ENCODE measurements at places on chromosomes 6 and 20. TPM values are rescaled to one million over a fixed set of nuclear protein-coding genes. Genes with fewer than 3 reads are reported as not detected.

The COL19A1 gene
- total RNA-seq: not detected

The TULP1 gene
- total RNA-seq: not detected

The TMEM217 gene
- total RNA-seq: 7.8 TPM

The TREM2 gene
- total RNA-seq: not detected

The BEND6 gene
- total RNA-seq: 0.33 TPM

The DNPH1 gene
- total RNA-seq: 96.9 TPM

The SRMS gene
- total RNA-seq: not detected

The ACTL10 gene
- 1.6 TPM for total RNA-seq

The ACSS2 gene
- total RNA-seq: 40.1 TPM

The MDFI gene
- 19.5 TPM for total RNA-seq

The BHLHE23 gene
- not detected for total RNA-seq

The PGM3 gene
- 46.3 TPM for total RNA-seq

The CGA gene
- total RNA-seq: not detected

The TAP1 gene
- total RNA-seq: 111 TPM

The GHRH gene
- not detected for total RNA-seq

The TRIM15 gene
- total RNA-seq: not detected

The GSTA1 gene
- total RNA-seq: not detected

The LCA5 gene
- 4.6 TPM for total RNA-seq

The HEY2 gene
- 0.40 TPM for total RNA-seq

The RAB5IF gene
- 202 TPM for total RNA-seq

The C20orf202 gene
- total RNA-seq: not detected

The LPA gene
- total RNA-seq: not detected

The ENPP4 gene
- total RNA-seq: 8.2 TPM

The SPATS1 gene
- not detected for total RNA-seq

The SIRPA gene
- 36.4 TPM for total RNA-seq

The ZNF334 gene
- 0.54 TPM for total RNA-seq

Data from mammary microvascular endothelial cell (primary cell).